SJCRH30 (cell line): ENCODE measurements at places on chromosomes 5 and 9.

- no peaks in the 10 kb centered on the region for H3K27me3 ChIP-seq
- no peak overlapping the region for H3K4me3 ChIP-seq
- no peaks in the 10 kb centered on the region for H3K4me1 ChIP-seq
- H3K27ac ChIP-seq, result no peak overlapping the region
Observed at GRCh38 chr9:104858846-104859245, 69.1 kb downstream of the ABCA1 start.

DNA sequence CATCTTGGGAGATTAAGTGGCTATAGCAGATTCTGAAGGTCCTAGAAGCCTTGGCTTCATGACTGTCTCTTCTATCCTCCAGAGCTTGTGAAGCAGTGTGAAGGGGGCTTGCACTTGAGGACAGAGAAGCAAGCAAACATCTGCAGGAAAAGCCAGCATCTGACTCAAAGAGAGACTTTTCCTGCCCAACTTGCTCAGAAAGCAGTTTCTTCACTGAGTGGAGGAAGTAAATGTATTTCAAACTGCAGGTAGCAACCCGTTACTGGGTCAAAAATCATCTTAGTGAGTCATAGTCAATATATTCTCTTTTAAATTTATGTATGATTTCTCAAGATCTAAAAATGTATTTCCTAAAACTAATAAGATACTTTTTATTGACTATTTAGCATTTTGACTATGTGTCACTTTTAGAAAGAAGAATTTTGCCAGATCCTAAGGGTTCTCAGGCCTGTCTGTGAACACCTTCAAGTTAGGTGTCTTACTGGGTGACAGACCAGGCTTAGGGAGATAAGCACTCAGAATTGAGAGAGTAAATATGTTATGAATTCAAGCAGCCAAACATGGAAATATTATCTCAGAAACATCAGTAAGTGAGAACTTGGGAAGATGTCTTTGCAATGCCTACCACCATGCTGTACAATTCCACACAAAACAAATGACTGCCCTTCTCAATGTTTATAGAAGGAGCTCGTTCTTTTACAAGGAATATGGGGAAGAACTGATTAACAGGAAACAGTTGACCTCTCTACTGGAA lies 72.6 kb upstream of the DMAC1 start:
- H3K27ac ChIP-seq, result no peak overlapping the region
- no peaks in the 10 kb centered on the region for H3K4me1 ChIP-seq
- H3K4me3 ChIP-seq, result no peak overlapping the region
- no peak for DNase-seq
- no peaks in the 10 kb centered on the region for H3K36me3 ChIP-seq

DNA sequence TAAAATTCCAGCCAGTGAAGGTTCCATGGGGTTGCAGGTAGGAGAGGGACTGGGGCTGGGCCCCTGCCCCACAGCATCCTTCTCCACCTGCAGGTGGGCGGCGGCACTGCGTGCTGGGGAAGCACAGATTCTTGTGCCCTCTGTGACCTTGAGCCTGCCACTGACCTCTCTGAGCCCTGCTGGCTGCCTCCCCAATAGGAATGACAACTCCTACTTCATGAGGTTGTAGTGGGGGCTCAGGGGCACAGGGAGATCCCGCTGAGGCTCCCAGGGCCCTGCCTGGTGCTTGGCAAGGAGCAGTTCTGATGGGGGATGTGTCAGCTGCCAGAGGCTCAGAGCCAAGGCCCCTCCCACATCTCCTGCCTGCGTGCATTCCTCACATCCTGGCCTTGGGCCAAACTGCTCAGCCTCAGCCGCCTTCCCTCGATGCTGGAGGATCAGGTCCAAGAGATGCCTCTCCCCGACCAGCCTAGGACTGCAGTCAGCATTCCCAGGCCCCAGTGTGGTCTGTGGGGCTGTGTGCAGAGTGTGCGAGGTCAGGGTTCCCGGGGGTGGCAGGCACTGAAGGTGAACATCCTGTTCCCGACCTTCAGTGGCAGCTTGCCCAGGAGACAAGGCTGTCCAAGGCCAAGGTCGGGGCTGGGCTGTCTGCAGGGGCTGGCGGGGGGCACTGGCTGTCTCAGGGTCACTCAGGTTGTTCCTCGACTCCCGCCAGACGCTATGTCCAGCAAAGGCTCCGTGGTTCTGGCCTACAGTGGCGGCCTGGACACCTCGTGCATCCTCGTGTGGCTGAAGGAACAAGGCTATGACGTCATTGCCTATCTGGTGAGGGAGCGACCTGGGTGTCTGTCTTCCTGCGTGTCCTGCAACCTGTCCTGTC lies 7.0 kb downstream of the ASS1 start:
- no peaks in the 10 kb centered on the region for H3K36me3 ChIP-seq
- DNase-seq, result peak; percentile 98
- no peak overlapping the region for H3K4me3 ChIP-seq

DNA sequence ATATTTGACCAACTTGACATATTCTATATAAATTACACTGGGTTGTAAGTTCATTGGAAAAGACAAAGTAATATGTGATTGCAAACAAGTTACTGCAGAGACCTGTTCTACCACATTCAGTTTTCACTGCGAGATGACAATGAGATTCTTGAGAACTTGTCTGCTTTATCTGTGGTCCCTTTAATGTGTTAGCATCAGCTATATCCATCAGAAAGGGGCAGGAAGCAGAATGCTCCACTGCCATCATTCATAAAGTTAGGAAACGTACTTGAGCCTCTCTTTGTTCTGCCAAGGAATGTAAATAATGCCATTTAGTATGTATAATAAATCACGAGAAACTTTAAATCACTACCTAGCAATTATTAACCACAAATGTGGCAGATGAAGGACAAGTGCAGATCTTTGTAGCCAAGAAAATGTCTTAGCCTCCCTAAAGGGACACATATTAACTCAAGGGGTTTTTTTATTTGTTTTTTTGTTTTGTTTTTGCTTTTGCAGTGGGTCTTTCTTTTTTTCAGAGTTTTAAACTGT lies 59.4 kb downstream of the GIN1 start:
- H3K4me1 ChIP-seq, result no peaks in the 10 kb centered on the region
- H3K27me3 ChIP-seq, result no peaks in the 10 kb centered on the region
- DNase-seq, result no peak
- no peaks in the 10 kb centered on the region for H3K36me3 ChIP-seq
- H3K27ac ChIP-seq, result no peak overlapping the region
- no peak overlapping the region for H3K4me3 ChIP-seq

- H3K4me1 ChIP-seq, result peaks cover 14% of the 10 kb centered on the region
- H3K27me3 ChIP-seq, result no peaks in the 10 kb centered on the region
- no peak overlapping the region for H3K4me3 ChIP-seq
- H3K36me3 ChIP-seq, result no peaks in the 10 kb centered on the region
- peak; percentile 84 for DNase-seq
Observed at GRCh38 chr5:11075035-11075805, 314.2 kb upstream of the DAP start.

- DNase-seq, result no peak
- H3K36me3 ChIP-seq, result peaks cover 27% of the 10 kb centered on the region
Observed at GRCh38 chr9:128792134-128792533, 5.1 kb downstream of the TBC1D13 start.

DNA sequence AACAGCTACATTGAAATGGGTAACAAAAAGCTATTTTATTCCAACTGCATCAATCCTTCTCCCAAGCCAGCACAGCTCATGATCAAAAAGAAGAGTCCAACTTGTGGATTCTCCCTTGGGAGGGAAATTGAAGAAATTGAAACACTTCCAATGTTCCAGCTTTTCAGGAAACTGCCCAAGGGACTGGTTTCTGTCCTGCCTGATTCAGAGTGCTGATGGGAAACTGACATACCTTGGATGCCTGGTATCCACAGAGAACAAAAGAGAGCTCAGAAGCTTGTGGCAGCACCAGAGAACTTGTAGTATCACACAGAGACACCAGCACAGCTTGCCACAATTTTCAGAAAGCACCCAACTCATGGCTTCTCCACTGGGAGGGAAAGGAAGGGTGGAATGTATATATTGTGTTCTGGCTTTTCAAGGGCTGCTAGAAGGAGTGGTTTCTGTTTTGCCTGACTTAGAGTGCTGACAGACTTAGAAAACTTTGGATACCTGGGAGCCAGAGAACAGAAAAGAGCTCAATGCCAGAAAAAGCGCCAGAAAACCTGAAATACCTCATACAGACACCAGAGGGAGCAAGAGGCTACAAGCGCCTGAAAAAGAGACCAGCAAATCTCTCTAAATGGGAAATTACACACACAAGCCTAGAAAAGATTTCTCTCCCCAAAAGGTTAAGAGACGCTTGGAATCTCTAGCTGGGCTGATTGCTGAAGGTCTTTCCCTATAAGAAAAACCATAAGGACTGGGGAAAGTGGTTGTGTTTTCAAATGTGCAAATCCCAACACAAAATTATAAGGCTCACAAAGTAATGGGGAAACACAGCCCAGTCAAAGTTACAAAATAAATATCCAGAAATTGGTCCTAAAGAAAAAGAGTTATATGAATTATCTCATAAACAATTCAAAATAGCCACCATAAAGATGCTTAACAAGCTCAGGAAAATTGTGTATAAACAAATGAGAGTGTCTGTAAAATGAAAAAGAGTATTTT lies 178.8 kb downstream of the SPOCK1 start:
- peak; percentile 6 for DNase-seq
- no peaks in the 10 kb centered on the region for H3K36me3 ChIP-seq
- H3K4me1 ChIP-seq, result no peaks in the 10 kb centered on the region
- no peaks in the 10 kb centered on the region for H3K27me3 ChIP-seq
- no peak overlapping the region for H3K27ac ChIP-seq
- no peak overlapping the region for H3K4me3 ChIP-seq

GRCh38 chr5:96990102-96990501 lies 54.2 kb downstream of the LNPEP start:
- H3K4me1 ChIP-seq, result no peaks in the 10 kb centered on the region
- H3K4me3 ChIP-seq, result no peak overlapping the region
